ENCODE measurements at places on chromosomes 16 and 17. TPM values are rescaled to one million over a fixed set of nuclear protein-coding genes. Genes with fewer than 3 reads are reported as not detected.

The TEKT5 gene
- not detected for total RNA-seq

The ST6GALNAC2 gene
- 1.2 TPM for total RNA-seq

The SERPINF2 gene
- total RNA-seq, result 0.40 TPM

- no peak for DNase-seq
Observed at GRCh38 chr17:27849474-27850185, 43.5 kb downstream of the LYRM9 start.

- peak; percentile 59 for DNase-seq
Observed at GRCh38 chr16:50166511-50167500, 13.7 kb downstream of the TENT4B start.

DNA sequence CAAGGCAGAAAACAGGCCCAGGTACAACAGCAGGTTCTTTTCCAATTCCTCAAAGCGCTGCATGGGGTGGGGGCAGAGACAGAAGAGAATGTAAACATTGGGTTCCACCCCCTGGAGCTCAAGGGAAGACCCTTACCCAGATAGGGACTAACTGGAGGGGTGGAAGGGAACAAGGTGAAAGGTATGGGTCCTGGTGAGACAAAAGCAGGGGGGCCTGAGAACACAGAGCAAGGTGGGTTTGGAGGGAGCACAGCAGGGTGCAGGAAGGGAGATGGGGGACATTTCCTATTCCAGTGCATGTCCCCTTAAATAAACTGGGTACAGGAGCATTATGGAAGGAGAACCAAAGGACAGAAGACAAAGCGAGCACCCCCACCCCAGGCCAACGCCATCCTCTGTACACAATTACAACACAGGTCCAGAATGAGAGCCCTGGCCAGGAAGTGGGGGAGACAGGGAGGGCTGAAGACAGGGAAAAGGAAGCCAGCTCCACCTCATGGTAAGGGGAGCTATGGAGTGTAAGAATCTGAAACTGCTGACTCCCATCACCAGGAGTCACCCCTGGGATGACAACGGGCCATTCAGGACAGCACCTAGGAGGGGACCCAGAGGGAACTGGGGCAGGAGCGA, 2.1 kb upstream of the CD2BP2 start:
- DNase-seq, result no peak

DNA sequence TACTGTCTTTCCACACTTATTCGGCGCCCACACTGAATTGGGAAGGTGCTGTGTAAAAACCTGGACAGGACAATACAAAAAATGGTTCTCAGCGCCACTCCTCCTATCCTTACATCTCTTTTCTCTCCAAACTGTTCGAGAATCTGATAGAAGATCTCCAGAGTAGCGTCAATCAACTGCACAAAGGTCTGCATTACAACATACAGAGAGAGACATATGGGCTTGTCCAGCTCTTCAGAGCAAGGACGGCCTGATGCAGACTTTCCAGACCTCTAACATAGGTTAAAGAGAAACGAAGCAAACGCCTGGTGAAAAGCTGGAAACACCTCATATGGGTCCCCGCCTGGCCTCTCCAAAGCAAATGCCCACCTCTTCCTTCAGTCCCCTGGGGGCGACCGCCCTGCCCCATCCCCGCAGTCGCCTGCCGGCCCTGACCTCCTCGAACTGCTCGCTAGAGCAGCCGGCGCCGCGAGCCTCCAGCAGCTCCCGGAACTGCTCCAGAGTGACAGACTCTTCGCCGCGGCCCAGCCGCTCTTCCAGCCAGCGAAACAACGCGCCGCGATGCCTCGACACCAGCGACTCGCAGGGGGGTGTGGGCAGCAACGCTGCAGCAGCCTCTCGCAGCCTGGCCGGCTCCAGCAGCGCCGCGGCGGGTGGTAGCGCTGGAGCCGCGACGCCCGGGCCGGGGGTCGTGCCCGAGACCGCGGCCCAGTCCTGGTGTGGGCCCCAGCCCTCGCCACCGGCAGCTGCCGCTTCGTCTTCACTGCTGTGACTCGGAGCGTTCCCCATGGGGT, 526 bp downstream of the ZZEF1 start:
- no peak for DNase-seq

The NPIPB12 gene
- 6.9 TPM for total RNA-seq

Measured in LHCN-M2 (cell line).